Activated CD4-positive, alpha-beta T cell treated with anti-CD3 and anti-CD28 coated beads, Interleukin-10, Interleukin-2, amounts not matched to agents 100 ng/mL and 50 ng/mL, durations not matched to agents 16 hours and 8 hours (primary cell): ENCODE measurements at places on chromosomes 5 and 9.

GRCh38 chr5:40674661-40675235 is 5.0 kb upstream of the PTGER4 start:
- DNase-seq, result no peak

- no peak for DNase-seq
Measured at GRCh38 chr5:178221853-178222252, 10.7 kb downstream of the PHYKPL start.

DNA sequence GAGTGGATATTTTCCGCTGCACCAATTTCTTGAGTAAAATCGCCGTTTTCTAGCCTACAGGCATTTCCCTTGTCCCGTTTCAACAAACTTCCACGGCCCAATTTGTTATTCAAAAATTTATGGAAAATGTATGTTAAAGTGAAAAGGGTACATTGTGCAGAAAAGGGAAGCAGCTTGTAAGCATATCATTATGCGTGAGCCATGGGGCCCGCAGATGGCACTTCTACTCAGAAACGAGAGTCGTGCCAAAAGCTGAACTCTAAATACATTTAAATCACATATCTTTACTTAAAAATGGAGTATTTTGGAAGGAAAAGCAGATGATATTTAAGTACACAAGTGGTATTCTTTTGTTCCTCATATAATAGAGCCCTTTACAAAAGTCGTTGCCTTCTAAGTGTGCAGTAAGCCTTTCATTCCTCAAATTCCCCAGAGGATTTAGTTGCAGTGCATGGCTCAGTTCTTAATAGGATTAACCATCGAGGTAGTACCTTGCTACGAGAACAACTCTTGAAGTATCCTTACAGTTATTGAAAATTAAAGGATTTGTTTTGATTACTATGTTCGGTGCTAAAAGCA is 1227.2 kb upstream of the WWC1 start:
- no peak for DNase-seq

DNA sequence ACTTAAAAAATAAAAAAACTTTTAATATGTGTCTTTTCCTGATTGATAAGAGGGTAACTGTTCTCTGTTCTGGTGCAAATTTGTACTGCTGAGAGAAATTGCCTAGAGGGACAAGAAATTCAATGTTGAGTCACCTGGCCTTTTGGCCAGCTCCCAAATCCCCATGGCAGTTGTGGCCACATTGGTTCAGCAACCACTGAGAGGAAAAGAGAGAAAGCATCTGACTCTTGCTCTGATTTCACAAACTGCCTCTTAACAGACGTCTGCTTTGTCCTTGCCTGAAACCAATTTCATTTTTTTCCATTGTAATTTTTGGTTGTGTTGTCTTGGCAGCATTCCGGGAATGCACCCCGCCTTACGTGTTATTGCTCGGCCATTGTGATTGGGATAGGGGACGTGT is 42.4 kb downstream of the NTRK2 start:
- peak; percentile 18 for DNase-seq

DNA sequence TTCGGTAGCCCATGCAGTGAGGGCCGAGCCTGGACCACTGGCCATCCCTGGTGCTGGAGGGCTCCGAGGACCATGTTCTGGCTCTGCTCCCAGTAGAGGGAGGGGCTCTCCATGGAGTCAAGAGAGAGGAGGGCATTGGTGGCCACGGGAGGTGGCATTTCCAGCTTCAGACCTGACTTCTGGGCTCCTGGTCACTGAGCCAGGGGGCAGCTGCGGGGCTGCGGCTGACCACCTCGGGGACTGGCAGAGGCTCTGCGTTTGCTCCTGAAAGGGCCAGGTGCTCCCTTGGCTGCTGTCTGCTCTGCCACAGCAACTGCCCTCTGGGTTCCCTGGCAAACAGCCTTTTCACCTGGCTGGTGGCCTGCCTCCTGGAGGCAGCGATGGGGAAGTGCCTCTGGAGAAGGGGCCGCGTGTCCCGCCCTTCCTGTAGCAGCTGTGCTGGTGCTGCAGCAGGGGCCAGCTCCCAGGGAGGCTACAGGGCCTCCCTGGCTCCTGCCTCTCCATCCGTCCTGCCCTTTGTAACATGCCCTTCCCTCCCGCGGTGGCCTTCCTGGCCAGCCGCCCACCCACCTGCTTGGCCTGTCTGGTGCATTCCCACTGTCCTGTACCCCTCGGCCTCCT is 144.6 kb downstream of the CACNA1B start:
- peak; percentile 32 for DNase-seq

DNA sequence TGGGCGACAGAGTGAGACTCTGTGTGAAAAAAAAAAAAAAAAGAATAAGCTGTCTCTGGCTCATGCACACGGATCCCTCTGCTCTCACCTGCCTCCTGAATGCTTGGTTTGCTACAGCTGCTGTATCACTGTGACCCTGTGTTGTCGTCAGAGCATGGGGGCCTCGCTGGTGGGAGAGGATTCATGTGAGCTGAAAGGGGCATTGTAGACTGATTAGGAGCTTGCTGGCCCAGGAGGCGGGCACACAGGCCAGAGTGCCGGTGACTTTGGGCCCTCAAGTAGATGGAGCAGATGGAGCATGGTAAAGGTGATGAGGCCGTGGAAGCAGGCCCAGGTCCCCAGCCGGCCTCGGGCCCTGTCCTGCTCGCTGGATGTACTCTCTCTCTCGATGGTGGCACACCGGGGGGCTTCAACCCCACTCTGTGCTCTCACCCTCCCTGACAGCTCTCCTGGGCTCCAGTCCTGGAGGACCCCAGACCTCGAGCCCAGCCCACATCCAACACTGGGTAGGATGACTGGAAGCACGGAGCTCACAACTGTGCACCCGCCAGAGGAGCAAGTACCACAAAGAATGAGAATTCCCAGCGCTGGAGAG is 7.1 kb downstream of the FLT4 start:
- DNase-seq, result no peak

- no peak for DNase-seq
Measured at GRCh38 chr5:116242343-116242742, 157.5 kb downstream of the COMMD10 start.

DNA sequence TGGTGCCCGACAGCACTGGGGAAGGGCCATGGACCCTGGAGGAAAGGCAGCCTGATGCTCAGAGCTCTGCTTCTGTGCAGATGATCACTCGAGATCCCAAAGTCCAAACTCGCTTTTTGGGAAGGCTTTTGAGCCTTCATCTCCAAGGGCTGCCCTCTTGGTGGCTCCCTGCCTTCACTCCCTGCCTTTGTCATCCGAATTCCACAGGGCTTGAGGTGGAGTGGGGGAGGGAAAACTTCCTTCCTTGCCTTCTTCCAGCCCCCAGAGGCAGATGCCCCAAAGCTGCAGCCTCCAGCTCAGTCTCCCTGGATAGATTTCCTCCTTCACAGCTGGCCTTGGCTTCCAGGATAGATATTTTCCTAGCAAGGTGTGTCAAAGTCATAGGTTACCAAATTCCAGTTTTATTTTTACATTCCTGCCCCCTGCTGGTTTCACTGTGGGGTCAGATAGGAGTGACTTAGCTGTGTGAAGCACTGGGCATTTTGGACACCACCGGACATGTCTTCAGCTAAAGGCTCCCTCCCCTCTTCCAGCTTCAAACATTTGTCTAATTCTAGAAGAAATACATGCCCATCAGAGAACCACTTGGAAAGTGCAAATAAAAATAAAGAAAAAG is 268.2 kb downstream of the HSPA4 start:
- no peak for DNase-seq

DNA sequence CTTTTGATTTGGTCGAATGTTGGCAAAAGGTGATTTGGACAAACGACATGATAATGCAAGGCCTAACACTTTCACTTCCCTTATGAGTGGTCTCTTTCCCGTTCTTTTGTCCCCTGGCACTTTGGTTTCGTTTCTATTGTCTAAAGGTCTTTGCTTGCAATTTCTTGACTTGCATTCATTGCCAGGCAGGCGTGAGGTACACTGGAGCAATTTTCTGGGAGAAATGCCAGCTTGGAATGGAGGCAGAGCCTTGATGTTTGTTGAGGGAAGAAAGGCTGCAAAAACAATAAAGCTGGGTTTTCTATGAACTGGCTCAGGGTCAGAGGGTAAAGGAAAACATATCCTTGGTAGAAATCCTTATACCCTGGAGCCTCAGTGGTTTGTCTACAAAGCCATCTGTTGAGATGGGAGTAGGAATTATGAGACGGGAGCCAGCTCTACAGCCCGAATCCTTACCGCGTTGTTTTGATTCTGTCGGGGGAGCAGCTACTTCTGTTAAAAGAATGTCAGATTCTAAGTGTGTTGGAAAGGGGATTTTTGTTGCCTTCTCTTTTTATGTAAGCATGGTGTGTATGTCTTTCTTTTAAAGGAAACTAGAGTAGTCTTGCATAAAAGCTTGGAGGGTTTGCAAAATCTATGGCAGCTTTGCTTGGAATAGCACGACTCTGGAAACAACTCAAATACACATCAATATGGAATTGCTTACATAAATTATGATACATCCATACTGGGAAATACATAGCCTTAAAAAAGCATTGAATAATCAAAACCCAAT is 158.9 kb downstream of the RMI1 start:
- DNase-seq, result no peak

- DNase-seq, result no peak
Measured at GRCh38 chr5:54227109-54227508, 83.3 kb downstream of the ARL15 start.

GRCh38 chr9:28616310-28616709 is 1043.0 kb upstream of the C9orf72 start:
- DNase-seq, result no peak

DNA sequence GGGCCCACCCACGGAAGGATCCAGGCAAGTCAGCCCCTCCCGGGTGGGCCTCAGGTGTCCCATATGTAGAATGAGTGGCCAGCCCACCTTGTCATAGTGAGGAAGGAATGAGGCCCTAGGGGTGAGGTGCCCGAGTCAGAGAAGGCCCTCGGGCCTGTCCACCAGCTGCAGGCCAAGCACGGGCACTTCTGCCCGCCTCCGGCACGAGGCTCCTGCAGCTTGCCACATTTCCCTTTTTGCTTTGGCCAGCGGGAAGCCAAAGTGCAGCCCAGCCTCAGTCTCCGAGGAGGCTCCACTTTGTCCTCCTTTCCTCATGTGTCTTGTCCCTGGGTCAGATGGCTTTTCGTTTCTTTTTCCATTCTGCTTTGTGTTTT is 72.9 kb downstream of the PSMB7 start:
- no peak for DNase-seq

DNA sequence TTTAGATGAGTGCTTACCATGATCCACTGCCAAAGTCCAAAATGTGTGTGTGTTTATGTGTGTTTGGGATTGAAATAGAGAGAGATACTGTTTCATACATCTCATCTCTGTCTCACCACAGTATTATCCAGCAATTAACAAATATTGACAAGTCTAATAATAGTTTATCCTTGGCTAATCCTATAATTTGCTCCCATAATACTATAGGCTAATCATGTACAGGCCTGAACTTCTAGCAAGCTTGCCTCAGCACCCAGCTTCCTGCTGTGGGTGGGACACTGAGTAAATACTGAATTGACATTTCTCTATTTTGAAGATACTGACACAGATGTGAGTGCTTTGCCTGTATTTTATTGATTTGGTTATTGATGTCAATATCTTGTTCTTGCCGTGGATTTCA is 35.3 kb upstream of the KCNV2 start:
- no peak for DNase-seq

DNA sequence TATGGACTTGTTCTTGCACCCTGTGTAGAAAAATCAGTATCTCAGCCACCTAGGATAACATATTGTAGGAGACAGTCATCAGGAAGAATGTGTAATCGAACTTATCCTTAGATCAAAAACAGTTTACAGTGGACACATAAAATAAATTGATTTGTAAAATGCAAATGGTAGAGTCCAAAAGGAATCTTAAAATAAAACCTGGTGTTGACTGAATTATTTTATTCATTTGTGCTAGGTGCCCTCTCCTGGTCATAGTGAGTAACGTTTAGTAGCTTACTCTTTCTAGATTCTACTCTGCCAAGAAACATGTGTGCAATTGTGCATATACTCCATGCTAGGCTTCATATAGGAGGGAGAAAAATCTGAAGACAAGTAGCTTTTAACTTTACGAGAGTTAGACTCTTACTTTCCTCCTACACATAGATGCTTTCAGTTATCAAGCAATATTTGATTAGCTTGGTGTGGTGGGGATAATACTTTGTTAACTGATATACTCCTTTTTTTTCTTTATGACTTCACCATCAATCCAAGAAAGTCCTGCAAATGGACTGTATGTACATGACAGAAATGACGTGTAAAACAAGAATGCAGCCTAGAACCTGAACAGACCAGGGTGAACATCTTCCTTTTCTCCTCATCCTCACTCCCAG is 23.7 kb upstream of the LOX start:
- DNase-seq, result peak; percentile 35

GRCh38 chr9:16526380-16526779 is 344.1 kb downstream of the BNC2 start:
- no peak for DNase-seq

- DNase-seq, result no peak
Measured at GRCh38 chr5:56350597-56351170, 117.6 kb upstream of the ANKRD55 start.

DNA sequence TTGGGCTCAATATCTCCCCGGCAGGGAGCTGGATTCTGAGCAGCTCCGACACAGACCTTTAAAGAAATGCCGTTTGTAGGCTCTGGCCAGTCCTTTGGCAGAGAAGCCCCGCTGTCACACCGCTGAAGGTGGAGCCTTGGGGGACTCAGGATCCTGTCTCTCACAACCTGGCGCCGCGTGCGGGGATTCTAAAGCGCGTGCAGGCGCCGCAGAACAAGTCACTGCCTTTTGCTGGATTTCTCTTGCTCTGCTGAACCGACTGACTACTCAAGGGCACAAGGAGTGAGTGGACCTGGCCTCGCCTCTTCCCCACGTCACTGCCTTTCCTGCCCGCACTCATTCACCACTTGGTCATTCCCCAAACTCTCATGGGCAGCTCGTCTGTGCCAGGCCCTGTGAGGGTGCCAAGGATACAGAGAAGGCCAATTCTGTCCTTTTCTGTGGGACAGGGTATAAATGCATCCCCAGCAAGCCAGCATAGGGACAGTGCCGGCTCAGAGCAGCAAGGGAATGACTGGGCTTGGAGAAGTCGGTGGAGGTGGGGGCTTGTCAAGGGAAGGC is 69.3 kb downstream of the CRB2 start:
- no peak for DNase-seq

GRCh38 chr5:39419796-39420195 is 5.0 kb downstream of the DAB2 start:
- no peak for DNase-seq

- DNase-seq, result no peak
Measured at GRCh38 chr9:129596541-129597331, 24.2 kb downstream of the C9orf50 start.
